Epithelial cell of umbilical artery (primary cell): ENCODE measurements at places on chromosomes 6 and 20. TPM values are rescaled to one million over a fixed set of nuclear protein-coding genes. Genes with fewer than 3 reads are reported as not detected.

CST4 gene
- not detected in 2 replicates for total RNA-seq

TFAP2D gene
- not detected in 2 replicates for total RNA-seq

SPATS1 gene
- total RNA-seq, result not detected in 2 replicates

PSORS1C1 gene
- total RNA-seq, result 1.3 and 3.3 TPM in 2 replicates

CALHM5 gene
- 9.1 and 11.4 TPM in 2 replicates for total RNA-seq
